Karpas-422 (cell line): ENCODE measurements at places on chromosomes 13 and 19.

GRCh38 chr19:15330801-15331418 lies 1.4 kb downstream of the BRD4 start:
- DNase-seq, result no peak

DNA sequence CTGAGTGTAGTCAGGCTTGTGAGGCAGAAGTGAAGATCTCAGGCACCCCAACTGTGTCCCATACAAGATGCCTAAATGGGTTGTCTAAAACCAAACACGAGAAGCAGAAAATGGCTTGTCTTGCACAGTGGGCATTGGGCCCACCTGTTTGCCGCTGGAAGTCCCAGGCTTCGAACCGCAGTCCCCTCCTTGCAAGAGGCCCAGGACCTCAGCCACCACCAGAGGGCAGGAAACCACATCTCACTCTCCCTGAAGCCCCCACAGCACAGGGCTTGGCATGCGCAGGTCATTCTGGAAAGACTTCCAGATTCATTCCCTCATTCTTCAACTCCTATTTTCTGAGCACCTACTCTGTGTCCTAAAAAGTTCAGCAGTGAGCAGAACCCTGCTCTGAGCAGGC lies 973.7 kb downstream of the UQCRFS1 start:
- peak; percentile 53 for DNase-seq

- no peak for DNase-seq
These were observed 147.9 kb downstream of the TEX29 start for GRCh38 chr13:111468037-111468959.

DNA sequence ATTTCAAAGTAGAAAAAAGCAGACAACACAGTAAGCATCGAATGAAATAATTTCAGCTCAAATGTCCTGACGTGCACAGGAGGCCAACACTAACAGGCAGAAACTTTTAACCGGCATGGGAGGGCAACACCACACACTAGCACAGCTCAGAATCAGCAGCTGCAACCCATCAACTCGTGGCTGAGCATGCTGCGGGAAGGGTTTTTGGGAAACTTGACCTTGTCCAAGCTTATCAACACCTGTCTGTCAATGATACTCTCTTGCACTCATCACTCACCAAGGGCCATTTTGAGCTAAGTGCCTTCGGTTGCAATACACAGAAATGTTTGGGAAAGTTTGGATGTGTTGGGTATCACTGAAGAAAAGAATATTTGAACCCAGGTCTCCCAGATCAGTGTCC lies 483.7 kb downstream of the TSHZ3 start:
- DNase-seq, result no peak

DNA sequence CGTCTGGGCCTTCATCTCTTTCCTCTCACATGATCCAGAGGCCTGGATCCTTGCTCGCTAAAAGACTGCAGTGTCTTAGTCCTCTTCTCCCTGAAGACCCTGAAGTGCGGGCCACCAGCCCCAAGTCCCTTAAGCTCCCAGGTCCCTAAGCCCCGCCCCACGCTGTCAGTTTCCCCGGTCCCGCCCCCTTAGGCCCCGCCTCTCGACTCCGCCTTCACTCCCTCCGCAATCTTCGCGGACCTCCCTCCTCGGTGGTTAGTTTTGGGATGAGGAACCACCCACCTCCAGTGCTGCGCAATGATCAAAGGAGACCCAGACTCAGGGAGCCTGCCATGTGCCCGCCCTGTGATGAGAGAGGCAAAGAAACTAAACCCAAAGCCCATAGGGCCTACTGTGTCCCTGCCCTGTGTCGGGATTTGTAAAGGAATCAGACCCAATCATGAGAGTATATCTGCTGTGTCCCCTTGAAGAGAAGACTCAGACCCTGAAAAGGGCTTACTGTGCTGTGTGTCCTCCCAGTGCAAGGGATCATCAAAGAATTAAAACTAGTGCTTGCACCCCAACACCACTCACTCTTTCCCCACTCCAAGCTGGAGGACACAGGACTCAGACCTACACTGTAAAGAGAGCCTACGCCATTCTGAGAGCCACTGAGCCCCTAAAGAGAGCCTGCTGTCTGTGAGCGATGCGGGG lies 3.0 kb upstream of the COX6B1 start:
- DNase-seq, result peak; percentile 90

DNA sequence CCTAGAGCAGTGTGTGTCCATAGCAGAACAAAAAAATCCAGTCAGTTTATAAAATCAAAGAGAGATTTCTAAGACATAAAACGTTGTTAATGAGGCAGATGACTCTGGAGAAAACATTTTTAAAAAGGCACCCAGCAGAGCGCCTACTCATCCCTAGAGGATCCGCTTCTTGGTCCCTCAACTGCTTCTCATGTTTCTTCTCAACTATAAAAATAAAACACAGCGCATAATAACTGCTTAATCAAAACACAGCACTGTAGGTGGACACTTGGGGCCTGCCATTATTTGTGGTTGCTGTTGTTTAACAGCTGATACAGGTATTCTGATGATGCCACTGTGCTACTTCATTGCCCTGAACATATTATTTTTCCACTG lies 347.9 kb downstream of the FGF9 start:
- DNase-seq, result no peak

DNA sequence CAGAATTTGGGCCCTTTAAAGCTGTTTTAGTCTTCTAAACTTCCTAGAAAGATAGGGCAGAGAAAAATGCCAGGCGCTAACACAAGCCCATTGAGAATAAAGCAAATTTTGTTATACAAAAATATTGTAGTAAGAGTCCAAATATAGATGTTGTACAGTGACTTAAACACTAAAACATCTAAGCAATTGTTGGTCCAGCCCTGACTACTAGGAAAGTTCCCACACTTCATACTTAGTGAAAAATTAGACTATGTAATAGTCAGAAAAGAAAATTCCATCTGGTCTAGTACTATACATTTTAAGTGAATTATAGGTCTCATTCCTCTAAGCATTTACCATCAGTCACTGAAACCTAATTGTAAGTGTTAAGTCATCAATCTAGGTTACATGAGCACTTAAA lies 1518.3 kb upstream of the SLC10A2 start:
- DNase-seq, result no peak

GRCh38 chr19:47493378-47494210 lies 9.6 kb upstream of the KPTN start:
- DNase-seq, result no peak

- DNase-seq, result no peak
These were observed 76.6 kb downstream of the ZMYM2 start for GRCh38 chr13:20035130-20035529.
